H4 (cell line): ENCODE measurements at places on chromosomes 4 and X. TPM values are rescaled to one million over a fixed set of nuclear protein-coding genes. Genes with fewer than 3 reads are reported as not detected.

RASSF6 gene
- 0.08 TPM in 1 of 2 replicates, not detected in the other for total RNA-seq

BRS3 gene
- not detected in 2 replicates for total RNA-seq

RHOXF2B gene
- not detected in 2 replicates for total RNA-seq

KLF8 gene
- 0.12 TPM in 1 of 2 replicates, not detected in the other for total RNA-seq

MAGEA2 gene
- total RNA-seq, result 10.6 and 15.8 TPM in 2 replicates

RNF175 gene
- not detected in 2 replicates for total RNA-seq

PRKG2 gene
- total RNA-seq, result 0.02 and 0.08 TPM in 2 replicates

PABPC4L gene
- 0.68 and 1.4 TPM in 2 replicates for total RNA-seq

- DNase-seq, result no peak
These were observed 83.4 kb downstream of the MSN start for GRCh38 chrX:65750674-65751469.

DNA sequence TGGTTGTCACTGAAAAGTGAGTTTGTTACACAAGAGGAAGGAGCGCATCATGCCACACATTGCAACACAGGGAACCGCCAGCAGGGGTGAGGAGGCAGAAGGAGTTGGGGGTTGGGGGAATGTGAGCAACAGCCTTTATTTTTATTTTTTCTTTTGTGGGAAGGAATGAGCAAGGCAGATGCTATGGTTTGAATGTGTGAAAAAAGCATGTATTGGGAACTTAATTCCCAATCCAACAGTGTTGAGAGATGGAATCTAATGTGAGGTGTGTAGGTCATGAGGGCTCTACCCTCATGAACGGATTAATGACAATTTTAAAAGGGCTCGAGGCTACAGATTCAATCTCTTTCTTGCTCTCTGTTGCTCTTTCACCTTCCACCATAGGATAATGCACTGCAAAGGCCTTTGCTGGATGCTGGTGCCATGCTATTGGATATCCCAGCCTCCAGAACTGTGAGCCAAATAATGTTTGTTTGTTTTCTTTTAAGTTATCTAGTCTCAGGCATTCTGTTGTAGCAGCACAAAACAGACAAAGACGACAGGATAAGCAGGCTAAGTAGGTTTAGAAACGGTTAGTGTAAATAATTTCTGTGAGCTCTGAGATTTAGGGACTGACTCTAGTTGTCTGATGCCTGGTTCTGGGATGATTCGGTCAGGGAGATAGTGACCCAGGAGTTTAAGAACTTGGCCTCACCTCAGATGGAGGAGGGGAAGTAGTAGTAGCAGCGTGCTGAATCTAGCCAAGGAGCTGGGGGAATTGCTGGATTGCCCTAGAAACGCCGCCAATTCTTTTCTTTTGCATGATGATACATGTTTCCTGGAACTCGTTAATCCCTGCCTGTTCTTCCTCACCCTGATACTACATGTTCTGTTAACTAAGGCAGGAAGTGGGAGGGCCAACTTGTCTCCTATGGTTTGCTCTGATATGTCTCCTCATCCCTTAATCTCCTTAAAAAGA is 156.6 kb upstream of the CTSO start:
- DNase-seq, result peak; percentile 33

- no peak for DNase-seq
These were observed 166.7 kb downstream of the RPA4 start for GRCh38 chrX:97050392-97050791.

DNA sequence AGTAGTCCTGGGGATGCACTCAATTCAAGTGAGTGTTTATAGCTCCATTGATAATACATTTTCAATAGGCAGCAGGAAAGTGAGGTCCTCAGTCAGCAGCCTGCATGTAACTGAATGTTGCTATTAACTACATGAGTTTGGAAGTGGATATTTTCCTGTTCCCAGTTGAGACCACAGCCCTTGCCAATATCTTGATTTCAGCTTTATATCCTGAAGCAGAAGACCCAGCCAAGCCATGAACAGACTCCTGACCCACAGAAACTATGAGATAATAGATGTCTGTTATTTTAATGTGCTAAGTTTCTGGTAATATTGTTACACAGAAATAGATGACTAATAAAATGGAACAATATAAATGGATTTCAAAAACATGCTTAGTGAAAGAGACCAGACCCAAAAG is 63.7 kb downstream of the VSIG4 start:
- DNase-seq, result no peak

DNA sequence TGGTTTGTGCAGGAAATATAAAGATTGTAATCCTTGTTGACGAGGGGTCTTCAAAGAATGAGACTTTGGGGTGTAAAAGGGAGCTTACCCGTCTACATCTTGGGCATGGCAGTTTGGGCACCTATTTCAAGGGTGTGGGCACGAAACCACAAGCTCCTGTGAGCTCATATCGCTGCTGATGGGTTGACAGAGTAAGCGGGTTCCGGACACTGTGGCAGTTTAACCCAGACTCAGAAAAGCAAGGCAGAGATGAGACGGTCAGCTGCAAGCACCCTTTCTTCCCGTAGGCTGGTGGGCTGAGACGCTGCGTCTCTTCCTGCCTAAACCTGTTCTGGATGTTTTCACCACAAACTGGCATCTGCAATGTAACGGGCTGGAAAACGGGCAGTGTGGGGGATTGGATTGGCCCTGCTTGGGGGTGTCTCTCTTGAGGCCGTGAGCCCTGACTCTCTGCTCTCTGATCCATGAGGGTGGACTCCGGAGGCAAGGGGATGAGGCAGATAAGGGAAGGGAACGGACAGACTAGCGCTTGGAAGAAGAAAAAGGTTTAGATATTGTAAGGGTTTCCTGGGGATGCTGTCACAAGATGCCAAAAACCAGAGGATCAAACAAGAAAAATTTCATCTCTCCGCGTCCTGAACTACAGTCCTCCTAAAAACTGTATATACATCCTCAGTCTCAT is 237.5 kb downstream of the SHOX start:
- DNase-seq, result no peak

- DNase-seq, result no peak
These were observed 308.5 kb downstream of the CENPC start for GRCh38 chr4:67236788-67237187.

- DNase-seq, result no peak
These were observed 12.0 kb upstream of the GPR78 start for GRCh38 chr4:8568068-8568668.

- no peak for DNase-seq
These were observed 4.8 kb downstream of the SLC25A31 start for GRCh38 chr4:127734976-127735375.

GRCh38 chr4:24642981-24643547 is 58.7 kb upstream of the DHX15 start:
- no peak for DNase-seq

GRCh38 chr4:183876268-183876934 is 28.7 kb upstream of the STOX2 start:
- DNase-seq, result peak; percentile 96

GRCh38 chr4:176409627-176410026 is 89.9 kb downstream of the SPCS3 start:
- DNase-seq, result no peak

DNA sequence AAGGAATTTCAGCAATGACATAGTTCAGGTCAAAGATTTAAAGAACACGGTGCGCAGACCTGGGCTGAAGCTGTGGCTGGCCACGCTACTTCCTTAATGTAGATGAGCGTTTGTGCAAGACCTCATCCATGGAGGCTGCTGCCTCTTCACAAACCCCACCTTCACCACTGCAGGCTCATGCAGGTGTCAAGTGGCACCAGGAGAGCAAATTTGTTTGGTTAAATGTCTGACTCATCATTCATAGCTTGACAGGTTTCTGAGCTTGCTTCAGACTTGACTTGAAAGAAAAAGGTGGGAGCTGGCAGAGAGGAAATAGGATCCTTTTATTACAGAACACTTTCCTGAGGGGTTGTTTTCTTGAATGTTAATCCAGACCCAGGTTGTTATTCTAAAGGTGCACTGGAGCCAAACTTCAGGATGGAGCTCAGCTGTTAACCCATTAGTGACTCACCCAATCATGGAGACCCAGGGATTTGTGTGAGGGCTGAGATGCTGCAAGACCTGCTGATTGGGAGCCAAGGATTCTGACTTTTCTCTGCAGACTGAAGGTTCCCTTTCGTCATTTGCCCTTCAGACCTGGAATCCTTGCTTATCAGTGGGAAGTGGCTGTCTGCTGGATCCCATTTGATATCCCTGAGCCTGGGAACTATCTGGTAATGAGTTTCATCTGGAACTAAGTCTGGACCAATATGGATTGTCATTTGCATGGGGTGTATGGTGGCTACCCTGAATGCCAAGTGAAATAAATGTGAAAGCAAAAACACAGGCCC is 315.3 kb downstream of the PTTG2 start:
- no peak for DNase-seq

DNA sequence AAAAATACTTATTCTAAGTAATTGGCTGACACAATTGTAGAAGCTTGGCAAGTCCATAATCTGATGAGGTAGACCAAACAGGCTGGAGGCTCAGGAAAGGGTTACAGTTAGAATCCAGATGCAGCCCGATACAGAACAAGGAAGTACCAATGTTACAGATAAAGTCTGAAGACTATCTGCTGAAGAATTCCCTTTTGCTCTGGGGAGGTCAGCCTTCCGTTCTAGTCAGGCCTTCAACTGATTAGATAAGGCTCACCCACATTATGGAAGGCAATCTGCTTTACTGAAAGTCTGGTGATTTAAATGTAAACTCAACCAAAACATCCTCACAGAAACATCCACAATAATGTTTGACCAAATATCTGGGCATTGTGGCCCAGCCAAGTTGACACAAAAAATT is 7.4 kb upstream of the DYNLT3 start:
- no peak for DNase-seq

DNA sequence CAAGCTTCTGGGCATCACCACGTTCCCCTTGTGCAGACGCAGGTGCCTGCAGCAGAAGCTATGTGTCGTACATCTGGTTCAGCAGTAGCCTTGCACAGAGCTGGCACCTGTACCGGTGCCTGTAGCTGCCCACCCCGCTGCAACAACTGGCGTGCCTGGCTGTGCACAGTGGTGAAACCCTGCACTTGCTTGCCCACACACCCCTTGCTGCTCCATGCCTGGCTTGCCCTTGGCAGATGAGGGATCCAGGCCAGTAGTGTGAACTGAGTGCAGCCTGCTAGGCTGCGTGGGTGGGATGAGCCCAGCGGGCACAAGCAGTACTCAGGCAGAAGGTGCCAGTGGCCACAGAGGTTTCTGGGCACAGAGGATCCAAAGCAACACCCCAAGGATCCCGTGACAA is 528.4 kb downstream of the PPARGC1A start:
- DNase-seq, result no peak

- peak; percentile 15 for DNase-seq
These were observed 396.4 kb upstream of the TRAM1L1 start for GRCh38 chr4:117481742-117482141.

GRCh38 chrX:45815441-45815840 is 614.8 kb upstream of the DIPK2B start:
- no peak for DNase-seq

- peak; percentile 20 for DNase-seq
These were observed 51.3 kb upstream of the MAP3K15 start for GRCh38 chrX:19566359-19567222.

DNA sequence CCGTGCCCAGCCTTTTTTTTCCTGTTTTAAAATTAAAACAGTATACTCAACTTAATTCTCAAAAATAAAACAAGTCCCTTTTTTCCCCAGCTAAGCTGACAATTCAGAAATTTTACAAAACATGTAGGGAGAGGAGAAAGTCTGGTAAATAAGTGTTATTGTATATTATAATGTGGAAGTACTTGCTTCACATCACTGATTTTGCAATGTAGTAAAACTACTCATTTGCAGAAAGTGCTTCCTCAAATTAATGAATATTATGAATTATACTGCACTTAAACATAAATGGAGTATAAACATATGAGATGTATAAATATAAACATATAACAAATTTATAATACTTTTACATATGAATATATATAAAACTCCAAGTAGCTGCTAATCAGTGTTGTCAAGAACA is 11.6 kb upstream of the H2AZ1 start:
- DNase-seq, result no peak

DNA sequence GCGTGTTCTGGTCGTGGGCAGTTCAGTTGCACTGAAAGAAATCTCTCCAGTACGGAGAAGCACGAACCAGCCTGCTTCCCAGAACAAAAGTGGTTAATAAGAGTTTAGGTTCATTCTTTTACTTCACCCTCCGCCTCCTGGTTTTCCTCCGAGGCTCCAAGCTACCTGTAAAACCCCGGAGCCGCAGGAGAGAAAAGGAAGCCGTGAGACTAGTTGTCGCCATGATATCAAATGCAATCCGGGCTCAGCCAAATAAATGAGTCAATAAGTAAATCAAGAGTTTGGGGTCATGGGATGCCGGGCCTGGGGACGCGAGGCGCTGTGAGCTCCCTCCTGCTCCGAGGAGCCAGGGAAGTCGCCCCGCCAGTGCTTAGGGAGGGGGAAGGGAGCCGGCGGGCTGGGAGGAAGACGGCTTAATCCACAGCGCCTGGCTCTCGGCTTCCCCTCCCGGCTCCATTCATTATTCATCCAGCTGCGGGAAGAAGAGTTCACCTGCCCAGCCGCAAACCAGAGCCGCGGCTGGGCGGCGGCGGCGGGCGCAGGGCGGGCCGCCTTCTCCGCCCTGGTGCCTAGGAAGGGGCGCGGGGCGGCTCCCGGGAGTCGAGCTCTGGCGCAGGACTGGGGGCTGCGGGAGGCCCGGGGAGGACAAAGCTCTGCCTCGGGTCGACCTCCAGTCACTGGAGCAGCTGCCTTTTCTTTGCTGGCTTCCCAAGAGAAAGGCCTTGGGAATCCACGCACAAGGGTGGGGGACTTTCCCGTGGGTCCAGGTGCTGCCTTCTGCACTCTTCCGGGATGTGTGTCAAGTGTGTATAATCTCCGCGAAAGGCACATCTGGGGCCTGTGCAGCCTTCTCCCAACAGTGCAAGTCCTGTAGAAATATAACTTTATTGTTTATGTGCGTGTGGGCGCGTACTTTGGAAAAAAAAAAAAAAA is 1.7 kb downstream of the FRAS1 start:
- DNase-seq, result no peak

DNA sequence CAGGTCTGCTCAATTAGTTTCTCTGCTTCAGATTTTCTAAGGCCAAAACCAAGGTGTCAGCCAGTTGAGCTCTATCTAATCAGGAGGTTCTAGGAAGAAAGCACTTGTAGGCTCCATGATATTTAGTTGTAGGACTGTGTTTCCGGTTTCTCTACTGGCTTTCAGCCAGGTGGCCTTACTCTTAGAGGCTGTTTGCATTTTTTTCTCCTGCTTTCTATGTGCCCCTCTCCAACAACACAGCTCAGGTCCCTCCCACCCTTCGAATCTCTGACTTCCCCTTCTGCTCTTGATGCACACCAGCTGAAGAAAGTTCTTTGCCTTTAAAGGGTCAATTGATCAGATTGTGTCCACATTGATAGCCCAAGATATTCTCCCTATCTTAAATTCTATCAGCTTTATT is 245.2 kb downstream of the RAB28 start:
- DNase-seq, result no peak
